Activated effector memory CD4-positive, alpha-beta T cell treated with Interleukin-2 at 50 U/mL for 16 hours (primary cell): ENCODE measurements at places on chromosomes 3 and 15.

DNA sequence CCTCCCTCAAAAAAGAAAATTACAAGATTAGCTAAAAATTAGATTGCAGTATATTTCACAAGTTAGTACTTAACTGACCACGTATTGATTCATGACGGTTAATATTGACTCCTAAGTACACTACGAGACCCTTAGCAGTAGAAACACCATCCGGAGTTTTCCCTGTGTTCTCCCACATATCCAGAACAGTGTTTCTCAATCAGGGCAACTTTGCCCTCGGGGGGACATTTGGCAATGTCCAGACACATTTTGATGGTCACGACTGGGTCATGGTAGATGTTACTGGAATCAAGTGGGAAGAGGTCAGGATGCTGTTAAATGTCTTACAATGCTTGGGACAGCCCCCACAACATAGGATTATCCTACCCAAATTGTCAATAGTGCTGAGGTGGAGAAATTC is 40.7 kb upstream of the LIPC start:
- DNase-seq: no peak

DNA sequence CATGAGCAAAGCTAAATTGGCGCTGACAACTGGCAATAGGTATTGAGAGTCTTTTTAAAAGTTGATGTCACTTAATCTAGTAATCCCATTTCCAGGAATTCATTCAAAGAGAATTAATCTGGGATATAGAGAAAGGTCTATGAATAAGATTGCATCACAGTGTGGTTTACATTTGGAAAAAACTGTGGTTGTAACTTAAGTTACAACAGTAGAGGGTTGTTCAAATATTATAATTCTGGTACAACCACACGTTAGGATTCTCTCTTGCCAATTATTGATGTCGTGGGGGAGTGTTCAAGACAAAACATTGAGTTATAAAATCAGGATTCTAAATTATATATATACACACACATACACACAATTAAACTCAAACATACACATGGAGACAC is 79.8 kb downstream of the LIPC start:
- DNase-seq: no peak

DNA sequence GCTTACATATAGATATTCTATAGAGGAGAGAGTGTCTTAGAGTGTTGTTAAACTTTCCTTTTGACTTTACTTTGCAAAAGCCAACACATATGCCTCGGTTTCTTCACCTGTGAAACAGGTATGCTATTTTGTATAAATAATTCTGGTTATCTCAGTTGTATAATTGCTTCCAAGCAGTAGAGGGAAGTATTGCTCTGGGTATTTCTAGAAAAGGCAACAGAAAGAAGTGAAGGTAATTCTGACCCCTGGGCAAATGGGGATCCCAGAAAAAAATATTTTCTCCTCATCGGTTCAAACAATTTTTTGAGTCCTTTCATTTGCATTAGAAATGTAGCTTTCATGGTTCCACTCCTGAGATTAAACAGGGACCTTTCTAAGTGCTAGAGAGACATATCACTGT is 216.5 kb upstream of the SEMA6D start:
- DNase-seq: no peak

- DNase-seq: no peak
Measured at GRCh38 chr3:95715128-95715527, 1099.3 kb upstream of the EPHA6 start.

GRCh38 chr3:151372063-151372820 is 12.3 kb downstream of the P2RY12 start:
- no peak for DNase-seq

- DNase-seq: no peak
Measured at GRCh38 chr15:77352887-77353286, 67.0 kb downstream of the PEAK1 start.

GRCh38 chr15:71115567-71116351 is 488 bp downstream of the THSD4 start:
- DNase-seq: no peak

- DNase-seq: no peak
Measured at GRCh38 chr3:110473405-110473804, 598.2 kb upstream of the NECTIN3 start.
